Activated CD4-positive, CD25-positive, alpha-beta regulatory T cell treated with anti-CD3 and anti-CD28 coated beads, Interleukin-2, amount 50 U/mL, for 72 hours (primary cell): ENCODE measurements at places on chromosomes 7 and 10.

GRCh38 chr7:20296901-20297300 is 33.8 kb upstream of the ITGB8 start:
- no peak for DNase-seq

GRCh38 chr7:151676759-151677158 is 157.1 kb upstream of the RHEB start:
- DNase-seq: no peak

DNA sequence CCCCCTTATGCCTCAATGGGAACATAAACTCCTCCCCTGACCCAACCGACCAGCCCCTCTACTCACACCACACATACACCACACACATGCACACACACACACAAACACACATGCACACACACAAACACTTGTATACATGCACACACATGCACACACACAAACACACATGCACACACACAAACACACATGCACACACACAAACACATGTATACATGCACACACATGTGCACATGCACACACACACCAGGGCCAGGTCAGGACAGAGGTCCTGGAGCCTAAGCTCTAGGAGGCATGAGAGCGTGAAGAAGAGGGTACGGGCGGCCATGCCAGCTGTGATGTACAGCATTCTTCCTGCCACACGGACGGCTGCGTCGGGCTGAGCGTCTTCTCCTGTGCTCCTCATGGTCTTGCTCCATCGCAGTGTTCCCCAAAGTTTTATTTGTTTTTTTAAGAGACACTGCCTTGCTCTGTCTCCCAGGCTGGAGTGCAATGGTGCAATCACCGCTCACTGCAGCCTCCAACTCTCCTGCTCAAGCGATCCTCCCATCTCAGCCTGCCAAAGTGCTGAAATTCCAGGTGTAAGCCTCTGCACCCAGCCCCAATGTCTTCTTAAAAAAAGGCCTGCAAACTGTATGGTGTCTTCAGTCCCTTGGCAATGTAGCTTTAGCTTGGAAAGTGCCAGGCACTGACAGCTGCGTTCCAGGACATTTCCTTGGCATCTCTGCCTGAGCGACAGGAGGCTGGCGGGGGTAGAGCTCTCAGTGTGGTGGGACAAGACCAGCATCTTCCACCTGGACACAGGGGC is 38.8 kb upstream of the INPP5A start:
- no peak for DNase-seq

GRCh38 chr10:109960682-109961081 is 37.4 kb upstream of the XPNPEP1 start:
- no peak for DNase-seq

DNA sequence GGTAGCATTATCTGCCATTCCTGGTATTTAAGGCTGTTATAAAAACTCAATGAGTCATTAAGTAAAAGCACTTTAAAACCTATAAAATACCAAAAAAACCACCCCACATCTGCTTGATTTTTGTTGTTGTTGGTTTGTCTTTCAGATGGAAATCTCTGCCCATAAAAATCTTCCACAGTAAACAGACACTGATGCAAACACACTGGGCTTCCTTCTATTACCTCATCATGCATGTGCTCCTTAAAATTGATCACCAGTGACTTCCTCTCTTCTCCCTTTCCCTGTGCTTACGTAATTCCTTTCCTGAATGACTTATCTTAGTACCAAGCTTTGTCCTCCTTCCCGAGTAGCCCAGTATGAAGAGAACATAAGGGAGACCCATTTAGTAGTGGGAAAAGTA is 167.2 kb downstream of the EVX1 start:
- no peak for DNase-seq

GRCh38 chr10:35789996-35790395 is 147.9 kb upstream of the FZD8 start:
- DNase-seq: no peak

DNA sequence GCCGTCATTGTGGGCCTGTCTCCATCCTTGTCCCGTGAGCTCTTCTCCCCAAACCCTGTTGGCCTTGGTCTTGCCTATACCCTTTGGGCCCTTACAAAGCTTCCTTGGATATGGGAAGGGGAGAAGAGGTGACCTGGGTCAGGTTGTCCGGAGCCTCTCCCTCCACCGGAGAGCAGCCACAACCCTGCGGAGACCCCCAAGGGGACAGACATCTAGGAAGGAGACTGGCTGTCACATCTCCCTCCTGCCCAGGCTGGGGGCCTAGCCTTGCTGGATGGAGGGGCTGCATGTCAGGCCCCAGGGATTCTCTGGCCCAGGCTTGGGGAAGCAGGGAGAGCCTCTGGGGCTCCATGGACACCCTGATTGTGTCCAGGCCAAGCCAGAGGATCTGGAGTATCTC is 11.8 kb downstream of the NACAD start:
- DNase-seq: no peak

DNA sequence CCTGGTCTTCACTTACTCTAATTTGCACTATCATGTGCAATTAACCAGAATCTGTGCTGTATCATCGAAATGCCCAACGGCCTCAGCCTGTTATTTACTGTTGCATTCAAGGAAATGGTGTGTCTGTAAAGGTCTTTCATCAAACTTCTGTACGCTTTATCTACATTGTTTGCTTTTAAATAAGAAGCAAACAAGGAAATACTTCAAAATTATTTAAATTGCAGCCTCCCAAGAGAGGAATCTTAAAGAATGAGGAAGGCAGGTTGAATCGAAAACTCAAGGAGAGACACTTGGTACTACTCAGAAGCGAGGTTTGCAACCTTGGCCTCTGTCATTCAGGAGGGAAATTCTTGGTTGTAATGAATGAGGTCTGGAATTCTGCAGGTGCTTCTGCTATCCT is 40.7 kb downstream of the MGAM start:
- DNase-seq: no peak

DNA sequence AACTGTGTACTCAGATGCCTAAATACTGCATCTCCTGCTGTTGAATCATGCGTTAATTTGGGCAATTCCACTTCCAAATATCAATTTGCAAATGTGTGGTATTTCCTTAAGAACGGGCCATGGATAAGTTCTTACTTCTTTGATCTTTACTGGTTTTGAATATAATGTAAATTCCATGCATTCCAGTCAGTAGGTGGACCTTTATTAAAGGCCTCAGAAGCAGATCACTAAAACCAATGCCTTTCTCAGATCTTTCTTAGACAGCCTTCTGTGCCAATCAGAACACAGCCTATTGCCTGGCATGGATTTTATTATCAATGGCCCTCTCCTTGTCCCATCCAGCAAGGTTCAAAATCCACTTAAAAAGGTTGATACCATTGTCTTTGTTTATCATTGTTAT is 21.5 kb upstream of the POM121L12 start:
- DNase-seq: no peak

- no peak for DNase-seq
Measured at GRCh38 chr7:55365205-55365674, at the start of gene LANCL2. LANCL2 (plus strand) TSS chr7:55365337; CDS start chr7:55366026, 689 bp downstream.

DNA sequence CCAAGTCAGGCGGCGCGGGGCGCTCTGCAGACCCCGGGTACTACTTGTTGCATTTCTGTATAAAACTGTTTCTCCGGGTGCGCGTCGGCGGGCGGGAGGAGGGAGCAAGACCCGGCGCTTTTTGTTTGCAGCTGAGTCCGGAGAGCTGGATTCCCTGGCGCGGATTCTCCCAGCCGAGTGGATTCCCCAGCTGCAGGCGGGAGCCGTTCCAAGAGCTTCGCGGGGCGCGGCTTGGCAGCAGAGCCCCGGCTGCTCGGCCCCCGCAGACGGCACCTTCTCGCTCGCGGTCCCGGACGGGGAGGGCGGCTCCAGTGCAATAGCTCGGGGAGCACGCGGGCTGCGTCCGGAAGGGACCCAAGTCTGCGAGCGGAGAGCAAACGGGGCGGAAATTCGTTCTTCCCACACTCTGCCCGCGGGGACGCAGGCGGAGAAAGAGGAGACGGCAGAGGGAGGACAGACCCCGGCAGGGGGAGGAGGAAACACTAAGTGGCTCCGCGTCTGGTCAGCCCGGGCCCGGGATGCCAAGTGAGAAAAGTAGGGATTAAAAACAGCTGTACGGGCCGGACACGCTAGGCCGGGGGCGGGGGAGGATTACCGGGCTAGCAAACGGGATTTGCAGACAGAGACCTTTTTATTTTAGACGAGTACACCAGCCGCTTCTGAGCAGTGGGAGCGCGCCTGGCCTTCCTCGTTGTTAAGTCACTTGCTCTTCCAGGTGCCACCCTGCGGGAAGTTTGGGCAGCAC is at the start of gene TRIL:
Gene TRIL, minus strand, starts transcription at position 96 of the 745 bp plus-strand sequence. CDS start 284 bp downstream, outside the sequence.
- no peak for DNase-seq

DNA sequence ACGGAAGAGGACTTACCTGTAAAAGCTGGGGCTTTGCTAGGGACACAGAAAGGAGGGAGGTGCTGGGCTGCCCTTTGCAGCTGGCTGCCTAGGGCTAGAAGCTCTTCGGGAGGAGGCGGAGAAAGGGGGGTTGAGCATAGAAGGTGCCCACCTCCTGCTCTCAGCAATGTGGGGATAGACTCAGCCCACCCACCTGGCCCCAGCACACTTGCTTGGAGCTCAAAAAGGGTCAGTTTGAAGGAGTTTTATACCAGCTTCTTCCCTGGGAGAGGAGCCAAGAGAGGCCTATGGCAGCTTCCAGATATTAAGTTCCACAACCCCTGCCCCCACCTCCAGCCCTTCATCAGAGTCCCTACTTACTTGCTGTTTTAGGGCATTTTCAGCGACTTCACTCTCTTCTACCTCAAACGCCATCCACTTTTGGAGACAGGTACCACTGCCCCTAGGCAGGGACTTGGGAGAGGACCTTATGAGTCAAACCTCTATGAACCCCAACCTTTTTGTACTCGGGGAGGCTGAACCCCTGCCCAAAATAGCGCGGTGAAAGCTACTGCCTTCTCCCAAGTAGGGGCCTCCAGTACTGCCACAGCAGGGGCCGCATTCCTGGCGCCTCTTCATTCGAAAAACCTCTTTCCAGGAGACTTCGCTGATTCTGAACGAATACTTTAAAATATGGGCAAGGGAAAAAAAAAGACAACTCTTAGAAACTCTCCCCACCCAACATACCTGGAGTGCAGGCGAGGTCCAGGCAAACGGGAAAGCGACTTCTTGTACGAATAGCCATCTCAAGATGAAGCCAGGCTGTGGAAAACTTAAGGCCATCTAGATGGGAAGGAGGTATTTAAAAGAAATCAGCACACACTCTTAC is 1.2 kb upstream of the EVX1 start:
- no peak for DNase-seq

GRCh38 chr10:35320341-35320740 is 16.0 kb upstream of the CCNY start:
- no peak for DNase-seq

DNA sequence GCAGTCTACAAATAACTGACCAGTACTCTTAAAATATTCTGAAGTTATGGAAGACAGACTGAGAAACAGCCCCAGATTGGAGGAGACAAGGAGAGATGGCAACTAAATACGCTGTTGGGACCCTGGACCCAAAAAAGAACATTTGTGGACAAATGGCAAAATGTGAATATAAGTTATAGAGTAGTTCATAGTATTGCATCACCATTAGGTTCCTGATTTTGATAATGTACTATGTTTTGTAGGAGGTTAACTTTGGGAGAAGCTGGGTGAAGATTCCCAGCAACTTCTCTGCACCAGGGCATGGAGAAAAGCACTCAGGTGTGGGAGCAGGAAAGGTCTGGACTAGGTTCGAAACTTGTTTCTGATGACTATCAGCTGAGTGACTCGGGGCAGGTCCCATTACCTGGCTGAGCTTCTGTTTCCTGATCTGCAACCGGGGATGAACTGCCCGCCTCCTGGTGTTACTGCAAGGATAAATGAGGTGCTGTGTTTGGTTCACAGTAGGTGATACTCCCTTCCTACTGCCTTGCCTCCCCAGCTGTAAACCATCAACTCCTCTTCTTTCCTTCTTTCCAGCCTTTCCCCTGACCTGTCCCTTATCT is 48.2 kb downstream of the EEPD1 start:
- no peak for DNase-seq

DNA sequence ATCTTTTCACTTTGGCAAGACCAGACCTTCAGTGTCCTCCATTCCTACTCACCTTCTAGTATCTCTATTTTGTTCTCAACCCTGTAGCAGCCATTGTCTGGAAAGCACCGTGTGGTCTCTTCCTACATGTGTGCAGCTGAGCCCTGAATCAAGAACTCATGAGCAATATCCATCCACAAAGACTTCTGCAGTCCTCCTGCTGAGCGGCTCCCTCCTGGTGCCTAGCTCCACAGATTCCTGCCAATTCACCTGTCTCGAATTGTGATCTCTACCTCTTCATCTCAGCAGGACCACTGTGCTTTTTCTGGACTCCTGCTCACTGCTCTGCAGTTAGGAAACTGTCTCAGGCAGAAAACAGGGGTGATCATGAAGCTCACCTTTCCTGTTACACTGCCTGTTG is 118.8 kb downstream of the RELN start:
- no peak for DNase-seq

DNA sequence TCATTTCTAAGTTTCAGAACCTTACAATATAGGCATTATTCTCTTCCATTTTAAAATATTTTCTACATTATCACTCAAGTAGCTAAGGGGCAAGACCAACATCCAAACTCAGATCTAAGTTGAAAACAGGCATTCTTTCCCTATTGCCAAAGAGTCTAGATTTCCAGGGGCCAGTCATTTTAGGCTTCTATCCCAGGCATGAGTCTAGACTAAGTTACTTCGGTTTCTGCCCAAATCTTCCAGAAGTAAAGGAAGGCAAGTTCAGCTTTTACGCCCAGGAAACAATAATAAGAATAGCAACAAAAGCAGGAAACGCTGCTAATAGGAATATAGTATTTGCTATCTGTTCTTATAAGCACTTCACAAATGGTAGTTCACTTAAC is 189.9 kb downstream of the DGKI start:
- no peak for DNase-seq

- peak; percentile 43 for DNase-seq
Measured at GRCh38 chr7:117212969-117213877, 109.6 kb downstream of the WNT2 start.

DNA sequence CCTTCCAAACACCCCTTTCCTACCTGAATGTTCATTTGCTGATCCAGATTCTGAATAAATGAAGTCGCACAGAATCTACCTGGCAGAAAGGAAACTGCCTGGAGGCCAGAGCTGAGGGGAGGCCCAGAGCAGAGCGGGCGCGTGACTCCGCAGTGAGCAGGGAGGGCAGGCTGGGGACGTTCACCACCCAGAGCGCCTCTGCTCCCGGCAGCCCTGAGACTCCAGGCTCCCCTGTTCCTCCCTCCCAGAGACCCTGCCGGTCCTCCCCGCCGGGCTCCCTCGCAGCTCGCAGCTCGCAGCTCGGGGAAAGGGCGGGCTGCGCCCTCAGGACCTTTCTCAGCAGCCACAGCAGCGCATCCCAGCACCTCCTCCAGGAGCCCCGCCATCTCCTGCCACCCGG is 176.7 kb upstream of the ZNF32 start:
- DNase-seq: no peak

- no peak for DNase-seq
Measured at GRCh38 chr7:1521456-1521855, 9.0 kb upstream of the MAFK start.
